ENCODE measurements at places on chromosomes 11 and 22. TPM values are rescaled to one million over a fixed set of nuclear protein-coding genes. Genes with fewer than 3 reads are reported as not detected.

DNA sequence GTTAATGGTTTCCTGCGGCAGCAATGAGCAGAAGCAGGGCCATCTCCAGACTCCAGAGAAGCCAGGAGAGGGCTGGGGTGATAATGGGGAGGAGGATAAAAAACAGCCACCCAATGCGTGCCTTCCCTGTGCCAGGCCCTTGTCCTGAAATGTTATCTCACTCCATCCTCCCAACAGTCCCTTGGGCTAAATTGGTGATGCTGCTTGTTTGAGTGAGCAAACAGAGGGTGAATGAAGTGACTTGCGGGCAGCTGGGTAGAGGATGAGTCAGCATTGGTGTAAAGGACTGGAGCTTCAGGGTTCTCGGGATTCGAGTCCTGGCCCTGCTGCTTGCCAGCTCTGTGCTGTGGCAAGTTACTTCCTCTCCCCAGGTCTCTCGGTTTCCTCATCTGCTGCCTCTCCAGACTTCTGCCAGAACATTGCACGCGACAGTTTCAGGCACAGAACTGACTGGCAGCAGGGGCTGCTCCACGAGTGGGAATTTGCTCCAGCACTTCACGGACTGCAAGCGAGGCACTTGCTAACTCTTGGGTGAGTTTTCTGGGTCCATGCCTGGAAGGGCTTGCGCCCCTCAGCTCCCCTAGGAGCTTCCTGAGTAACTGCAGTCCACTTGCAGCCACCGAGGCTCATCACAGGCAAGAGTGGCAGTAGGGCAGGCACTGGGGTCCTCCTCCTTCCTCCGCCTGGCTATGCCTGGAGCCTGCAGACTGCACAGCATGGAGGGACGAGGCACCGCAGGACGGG, at the start of gene P2RY6:
P2RY6 (plus strand) TSS at position 403 of the 744 bp plus-strand sequence. CDS start 24,181 bp downstream, outside the sequence.
- no peak within 1 kb of the TSS for H3K4me3 ChIP-seq
- H3K4me1 ChIP-seq, result no peaks in the 10 kb centered on the region
- H3K27me3 ChIP-seq, result no peaks in the 10 kb centered on the region
- H3K27ac ChIP-seq, result no peak within 1 kb of the TSS
- H3K36me3 ChIP-seq, result no peaks in the 10 kb centered on the region
- DNase-seq, result peak; percentile 70

- no peak for DNase-seq
- peaks cover 3% of the 10 kb centered on the region for H3K4me1 ChIP-seq
- no peaks in the 10 kb centered on the region for H3K36me3 ChIP-seq
These were observed 8.7 kb upstream of the EFCAB6 start for GRCh38 chr22:43820651-43821305.

DNA sequence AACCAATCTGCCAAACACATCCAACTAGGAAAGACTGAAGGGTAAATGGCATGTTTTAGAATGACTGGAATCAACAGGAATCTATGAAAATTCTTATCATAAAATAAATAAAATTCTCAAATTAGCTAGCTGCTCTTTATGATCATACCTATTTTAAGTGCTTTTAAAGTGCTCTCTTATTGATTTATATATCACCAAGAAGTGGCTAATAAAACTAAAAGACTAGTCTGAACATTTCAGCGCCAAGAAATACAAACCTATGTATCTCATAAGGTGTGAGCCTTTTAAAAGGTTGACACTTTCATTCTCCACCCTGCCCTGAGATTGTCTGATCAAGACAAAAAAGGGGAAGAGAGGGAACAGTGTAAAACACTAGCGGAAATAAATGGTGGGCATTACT, 136.8 kb upstream of the ARHGAP42 start:
- H3K27me3 ChIP-seq, result no peaks in the 10 kb centered on the region
- no peak for DNase-seq
- no peaks in the 10 kb centered on the region for H3K36me3 ChIP-seq
- H3K27ac ChIP-seq, result no peak overlapping the region

GRCh38 chr11:88464528-88464927, 127.0 kb upstream of the CTSC start:
- H3K27me3 ChIP-seq, result no peaks in the 10 kb centered on the region
- no peak for DNase-seq
- H3K4me1 ChIP-seq, result no peaks in the 10 kb centered on the region
- no peaks in the 10 kb centered on the region for H3K36me3 ChIP-seq
- H3K27ac ChIP-seq, result no peak overlapping the region
- no peak overlapping the region for H3K4me3 ChIP-seq

DNA sequence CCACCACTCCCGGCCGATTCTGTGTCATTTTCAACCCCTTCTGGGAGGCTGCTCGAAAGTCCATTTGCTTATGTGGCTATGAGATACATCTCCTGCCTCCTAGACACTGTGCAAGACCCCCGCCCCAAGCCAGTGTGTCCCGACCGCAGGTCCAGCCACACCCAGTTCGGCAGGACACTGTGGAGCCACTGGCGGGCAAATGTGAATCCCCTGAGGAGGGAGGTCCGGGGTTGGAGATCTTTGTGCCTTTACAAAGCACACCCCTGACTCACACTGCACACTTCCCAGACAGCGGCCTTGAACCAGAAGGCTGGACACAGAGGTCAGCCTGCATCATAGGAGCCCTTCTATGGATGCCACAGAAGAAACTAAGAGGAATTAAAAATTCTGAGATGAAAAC, 17.4 kb downstream of the FXYD6 start:
- H3K27me3 ChIP-seq, result no peaks in the 10 kb centered on the region
- DNase-seq, result peak; percentile 39
- no peaks in the 10 kb centered on the region for H3K36me3 ChIP-seq

COPB1 gene
- total RNA-seq, result 75.9 TPM

DNA sequence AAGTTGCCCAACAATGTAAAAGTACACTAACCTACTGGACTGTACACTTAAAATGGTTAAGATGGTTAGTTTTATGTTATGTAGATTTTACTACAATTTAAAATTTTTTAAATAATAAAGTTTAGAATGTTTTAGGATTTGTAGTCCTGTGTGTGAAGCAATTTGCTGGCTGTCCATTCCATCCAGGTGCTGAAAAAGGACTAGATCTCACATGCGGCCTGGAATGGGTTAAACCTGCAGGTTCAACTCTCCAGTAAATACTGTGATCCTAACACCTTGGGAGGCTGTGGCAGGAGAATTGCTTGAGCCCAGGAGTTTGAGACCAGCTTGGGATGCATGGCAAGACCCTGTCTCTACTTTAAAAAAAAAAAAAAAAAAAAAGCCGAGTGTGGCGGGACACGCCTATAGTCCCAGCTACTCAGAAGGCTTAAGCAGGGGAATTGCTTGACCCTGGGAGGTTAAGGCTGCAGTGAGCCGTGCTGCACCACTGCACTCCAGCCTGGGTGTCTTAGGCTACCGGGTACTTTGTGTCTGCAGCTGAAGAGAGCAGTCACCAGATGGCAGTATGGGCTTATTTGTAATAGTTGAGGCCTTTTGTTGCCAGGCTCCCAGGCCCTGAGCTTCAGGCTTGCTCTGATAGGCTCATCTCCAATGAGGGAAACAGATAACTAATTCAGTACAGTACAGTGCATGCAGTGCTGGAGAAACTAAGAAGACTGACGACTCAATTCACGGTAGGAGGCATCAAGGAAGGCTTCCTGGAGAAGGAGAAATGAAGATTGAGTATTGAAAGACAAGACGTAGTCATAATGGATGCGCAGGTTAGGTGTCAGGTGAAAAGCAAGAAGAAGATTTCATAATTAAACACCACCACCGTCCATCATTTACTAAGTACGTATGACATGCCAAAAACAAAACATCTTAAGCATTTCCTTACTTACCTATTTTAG, 64.7 kb upstream of the ASPHD2 start:
- H3K27me3 ChIP-seq, result peaks cover 4% of the 10 kb centered on the region
- DNase-seq, result no peak
- H3K36me3 ChIP-seq, result no peaks in the 10 kb centered on the region
- H3K4me1 ChIP-seq, result no peaks in the 10 kb centered on the region

BBOX1 gene
- total RNA-seq, result not detected

KCTD14 gene
- 2.5 TPM for total RNA-seq

DNA sequence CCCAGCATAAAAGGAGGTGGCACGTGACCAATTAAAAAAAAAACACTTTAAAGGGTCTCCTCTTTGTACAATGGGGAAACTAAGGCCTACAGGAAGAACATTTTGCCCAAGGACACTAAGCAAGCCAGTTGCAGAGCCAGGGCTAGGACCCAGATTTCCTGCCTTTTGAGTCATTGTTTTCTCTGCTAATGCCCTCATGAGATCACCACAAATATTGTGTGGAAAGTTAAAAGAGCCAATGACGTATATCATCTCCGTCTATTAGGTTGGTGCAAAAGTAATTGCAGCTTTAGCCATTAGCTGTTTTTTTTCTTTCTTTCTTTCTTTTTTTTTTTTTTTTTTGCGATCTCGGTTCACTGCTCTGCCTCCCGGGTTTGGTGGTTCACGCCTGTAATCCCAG, 24.1 kb upstream of the LRRC32 start:
- H3K4me3 ChIP-seq, result no peak overlapping the region
- H3K27ac ChIP-seq, result no peak overlapping the region
- no peaks in the 10 kb centered on the region for H3K36me3 ChIP-seq
- DNase-seq, result no peak
- no peaks in the 10 kb centered on the region for H3K4me1 ChIP-seq

BEST1 gene
- total RNA-seq, result 4.3 TPM

- H3K4me3 ChIP-seq, result no peak overlapping the region
- H3K36me3 ChIP-seq, result no peaks in the 10 kb centered on the region
- no peak for DNase-seq
- no peaks in the 10 kb centered on the region for H3K27me3 ChIP-seq
- H3K4me1 ChIP-seq, result no peaks in the 10 kb centered on the region
- H3K27ac ChIP-seq, result no peak overlapping the region
These were observed 35.8 kb downstream of the OR4C6 start for GRCh38 chr11:55697817-55698216.

SHANK2 gene
- 20.3 TPM for total RNA-seq

- no peak overlapping the region for H3K4me3 ChIP-seq
- peak; percentile 72 for DNase-seq
- no peaks in the 10 kb centered on the region for H3K27me3 ChIP-seq
- H3K27ac ChIP-seq, result peak overlapping the region; percentile 98
- H3K4me1 ChIP-seq, result peaks cover 100% of the 10 kb centered on the region
- H3K36me3 ChIP-seq, result no peaks in the 10 kb centered on the region
These were observed 8.2 kb downstream of the ARRB1 start for GRCh38 chr11:75342966-75343870.

- DNase-seq, result no peak
- no peak overlapping the region for H3K27ac ChIP-seq
- H3K36me3 ChIP-seq, result no peaks in the 10 kb centered on the region
- no peaks in the 10 kb centered on the region for H3K27me3 ChIP-seq
- H3K4me3 ChIP-seq, result no peak overlapping the region
- no peaks in the 10 kb centered on the region for H3K4me1 ChIP-seq
These were observed 6.5 kb upstream of the CYB5R3 start for GRCh38 chr22:42655693-42656092.

GRCh38 chr11:106137758-106138157, 60.3 kb downstream of the AASDHPPT start:
- no peaks in the 10 kb centered on the region for H3K27me3 ChIP-seq
- no peak for DNase-seq
- no peaks in the 10 kb centered on the region for H3K4me1 ChIP-seq
- no peaks in the 10 kb centered on the region for H3K36me3 ChIP-seq

- H3K27me3 ChIP-seq, result no peaks in the 10 kb centered on the region
- DNase-seq, result no peak
- H3K4me1 ChIP-seq, result no peaks in the 10 kb centered on the region
- no peaks in the 10 kb centered on the region for H3K36me3 ChIP-seq
These were observed 979 bp upstream of the MOGAT2 start for GRCh38 chr11:75716659-75717058.

- H3K27me3 ChIP-seq, result no peaks in the 10 kb centered on the region
- H3K36me3 ChIP-seq, result no peaks in the 10 kb centered on the region
- H3K4me3 ChIP-seq, result no peak overlapping the region
- no peak overlapping the region for H3K27ac ChIP-seq
- no peak for DNase-seq
These were observed 324.3 kb downstream of the DYNC2H1 start for GRCh38 chr11:103433386-103434072.

TFIP11 gene
- 16.6 TPM for total RNA-seq

- no peak for DNase-seq
- no peaks in the 10 kb centered on the region for H3K36me3 ChIP-seq
- H3K27me3 ChIP-seq, result no peaks in the 10 kb centered on the region
- no peaks in the 10 kb centered on the region for H3K4me1 ChIP-seq
- H3K27ac ChIP-seq, result no peak overlapping the region
These were observed 68.4 kb upstream of the CYP2D6 start for GRCh38 chr22:42199025-42199424.

GRCh38 chr22:22036588-22036987, 54.0 kb upstream of the TOP3B start:
- DNase-seq, result no peak
- no peaks in the 10 kb centered on the region for H3K36me3 ChIP-seq
- no peaks in the 10 kb centered on the region for H3K4me1 ChIP-seq
- H3K4me3 ChIP-seq, result no peak overlapping the region

DNA sequence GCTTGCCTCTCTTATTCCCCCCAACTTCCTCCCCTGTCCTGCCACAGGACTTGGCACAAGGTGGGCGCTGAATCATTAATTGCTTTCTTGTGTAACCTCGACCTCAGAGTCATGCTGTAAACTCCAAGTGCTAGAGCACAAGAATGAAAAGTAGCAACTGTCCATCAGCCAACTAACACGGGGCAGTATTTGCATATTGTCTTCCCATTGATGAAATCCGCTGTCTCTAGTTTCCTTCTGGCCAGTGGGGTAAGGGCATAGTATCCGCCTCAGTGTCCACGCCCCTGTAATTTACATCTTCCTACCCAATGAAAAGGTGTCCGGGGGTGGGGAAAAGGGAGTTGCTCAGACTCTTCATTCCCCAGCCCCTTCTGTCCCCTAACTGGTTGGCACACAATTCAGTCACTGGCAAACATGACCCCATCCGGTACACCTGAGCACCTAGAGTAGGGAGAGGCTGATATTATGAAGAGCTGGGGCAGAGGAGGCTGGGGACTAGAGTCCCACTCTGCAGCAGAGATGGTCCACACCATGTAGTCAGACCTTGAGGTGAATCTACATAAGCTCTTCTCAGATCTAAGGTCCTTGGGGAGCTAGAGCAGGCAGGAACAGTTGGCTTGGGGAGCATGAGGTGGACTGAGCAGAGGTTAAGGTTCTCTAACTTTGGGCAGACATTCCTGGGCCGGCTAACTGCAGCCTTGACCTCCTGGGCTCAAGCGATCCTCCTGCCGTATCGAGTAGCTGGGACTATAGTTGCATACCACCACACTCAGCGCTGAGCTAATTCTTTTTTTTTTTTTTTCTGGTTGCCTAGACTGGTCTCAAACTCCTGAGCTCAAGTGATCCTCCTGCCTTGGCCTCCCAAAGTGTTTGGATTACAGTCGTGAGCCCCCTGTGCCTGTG, 6.8 kb upstream of the GGA1 start:
- H3K36me3 ChIP-seq, result no peaks in the 10 kb centered on the region
- no peak overlapping the region for H3K4me3 ChIP-seq
- H3K27me3 ChIP-seq, result no peaks in the 10 kb centered on the region
- no peak overlapping the region for H3K27ac ChIP-seq

SLC6A5 gene
- total RNA-seq, result not detected

Data from sigmoid colon (tissue), 7 donors.